Activated naive CD4-positive, alpha-beta T cell (primary cell): ENCODE measurements at places on chromosomes 5 and 9.

- DNase-seq: no peak
These were observed 130.5 kb downstream of the ADGRV1 start for GRCh38 chr5:90689064-90689463.

- DNase-seq: no peak
These were observed 1.8 kb downstream of the PRR7 start for GRCh38 chr5:177448244-177448950.

DNA sequence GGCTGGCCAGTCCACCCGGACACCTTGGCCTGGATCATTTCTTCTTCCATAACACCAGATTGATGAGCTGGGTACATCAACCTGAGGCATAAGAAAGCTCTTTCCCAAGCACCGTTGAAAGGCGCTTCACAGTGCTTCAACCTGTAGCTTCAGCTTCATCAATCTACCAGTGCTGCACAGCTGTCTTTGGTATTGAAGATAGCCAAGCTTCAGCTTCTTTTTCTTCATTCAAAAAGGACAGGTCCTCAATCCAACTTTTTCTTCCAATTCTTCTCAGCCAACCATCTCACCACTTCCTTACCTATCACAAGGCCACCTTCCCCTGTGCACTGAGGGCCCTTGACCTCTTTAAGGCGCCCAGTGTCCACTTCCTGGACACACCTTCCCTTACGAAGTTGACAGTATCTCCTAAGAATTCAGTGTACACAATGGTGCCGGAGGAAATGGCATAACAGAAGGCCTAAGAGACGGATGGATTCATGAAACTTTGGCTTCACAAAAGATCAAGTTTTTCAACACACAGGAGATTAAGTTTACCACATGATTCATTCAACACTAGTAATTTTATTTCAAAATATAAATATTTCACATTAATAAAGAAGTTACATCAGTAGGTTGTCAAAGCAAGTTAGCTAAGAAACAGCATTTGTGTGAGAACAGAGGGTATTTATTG lies 1.4 kb upstream of the CTNNAL1 start:
- no peak for DNase-seq

DNA sequence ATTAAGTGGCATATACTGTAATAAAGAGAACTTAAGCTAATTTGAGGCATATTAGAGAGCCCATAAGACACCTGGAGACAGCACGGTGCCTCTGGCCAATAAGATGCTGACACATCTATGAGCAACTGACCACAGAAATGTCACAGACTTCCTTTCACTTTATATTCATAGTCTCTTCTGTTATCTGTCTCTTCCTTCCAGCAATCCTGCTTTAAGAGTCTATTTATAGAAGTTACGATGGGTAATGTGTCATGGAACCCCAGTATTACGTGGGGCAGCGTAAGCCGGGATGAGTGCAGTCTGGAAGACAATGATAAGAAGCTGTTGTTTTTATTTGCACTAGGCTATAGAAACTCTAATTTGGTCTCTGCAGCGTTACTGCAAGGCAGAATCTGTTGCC lies 136.8 kb downstream of the CFAP90 start:
- DNase-seq: no peak

GRCh38 chr5:50547303-50547702 lies 106.2 kb upstream of the EMB start:
- DNase-seq: no peak

DNA sequence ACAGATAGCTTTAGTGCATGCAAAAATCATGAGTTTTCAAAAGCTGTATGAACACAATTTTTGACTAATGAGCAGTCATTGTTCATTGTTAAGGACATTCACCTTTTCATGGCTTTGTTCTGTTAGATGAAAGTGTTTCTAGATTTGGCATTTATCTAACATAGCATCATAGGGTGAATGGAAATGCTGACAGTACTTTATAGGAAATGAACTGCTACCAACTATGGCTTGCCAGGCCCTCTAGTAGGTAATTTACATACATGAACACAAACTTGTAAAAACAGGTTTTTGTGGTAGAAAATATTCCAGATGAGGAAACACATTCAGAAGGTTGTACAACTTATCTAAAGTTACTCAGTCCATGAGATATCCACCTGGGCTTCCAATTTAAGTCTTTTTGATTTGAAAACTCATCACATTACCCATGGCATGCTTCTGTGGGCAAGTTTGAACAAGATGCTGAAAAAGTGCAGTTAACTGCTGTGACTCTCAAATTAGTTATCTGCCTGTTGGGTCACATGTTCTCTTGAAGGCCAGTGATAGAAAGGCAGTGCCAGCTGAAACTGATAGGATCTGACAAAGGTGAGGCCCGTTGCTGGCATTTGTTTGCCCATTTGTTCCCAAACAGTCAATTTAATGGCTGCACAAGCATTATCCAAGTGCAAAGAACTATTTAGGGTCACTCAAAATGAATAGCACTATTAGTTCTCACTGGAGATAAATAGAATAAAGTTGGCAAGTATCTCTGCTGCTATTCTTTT lies 399.1 kb downstream of the MAN2A1 start:
- DNase-seq: no peak

DNA sequence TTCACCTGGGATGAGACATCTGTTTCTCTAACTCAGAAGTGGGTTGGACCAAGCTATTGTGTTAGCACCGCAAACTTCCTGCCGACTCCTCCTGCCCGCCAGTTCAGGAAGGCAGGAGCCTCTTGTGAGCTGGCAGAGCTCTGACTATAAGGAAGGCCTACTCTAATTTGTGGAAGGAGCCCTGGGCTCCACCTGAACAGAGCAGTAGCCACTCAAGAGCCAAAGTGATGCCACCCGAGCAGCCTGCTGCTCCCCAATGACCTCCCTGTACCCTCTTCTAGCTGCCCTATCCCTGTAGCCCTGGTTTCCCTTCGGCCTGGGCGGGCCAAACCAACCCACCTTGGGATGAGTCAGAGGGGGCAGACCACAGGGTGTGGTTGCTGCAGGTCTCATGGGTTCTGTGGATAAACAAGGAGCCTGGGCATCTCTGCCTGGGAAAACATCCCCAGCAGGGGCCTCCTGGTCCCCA lies 81.6 kb downstream of the PSD2 start:
- no peak for DNase-seq

GRCh38 chr5:135832941-135833920 lies 1.2 kb upstream of the SLC25A48 start:
- DNase-seq: no peak

DNA sequence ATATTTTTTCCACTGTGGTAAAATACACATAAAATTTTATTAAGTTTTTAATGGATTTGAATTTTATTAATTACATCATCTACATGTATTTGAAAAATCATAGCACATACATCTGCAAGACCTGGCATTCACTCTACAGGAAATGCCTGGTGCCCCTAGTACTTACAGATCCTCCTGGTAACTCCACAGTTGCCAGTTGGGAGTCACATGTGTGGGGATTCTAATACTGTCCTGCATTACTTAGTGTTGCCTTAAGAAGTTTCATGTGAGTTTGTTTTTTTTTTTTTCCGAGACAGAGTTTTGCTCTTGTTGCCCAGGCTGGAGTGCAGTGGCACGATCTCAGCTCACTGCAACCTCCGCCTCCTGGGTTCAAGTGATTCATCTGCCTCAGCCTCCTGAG lies 18.1 kb downstream of the KDM3B start:
- DNase-seq: no peak

DNA sequence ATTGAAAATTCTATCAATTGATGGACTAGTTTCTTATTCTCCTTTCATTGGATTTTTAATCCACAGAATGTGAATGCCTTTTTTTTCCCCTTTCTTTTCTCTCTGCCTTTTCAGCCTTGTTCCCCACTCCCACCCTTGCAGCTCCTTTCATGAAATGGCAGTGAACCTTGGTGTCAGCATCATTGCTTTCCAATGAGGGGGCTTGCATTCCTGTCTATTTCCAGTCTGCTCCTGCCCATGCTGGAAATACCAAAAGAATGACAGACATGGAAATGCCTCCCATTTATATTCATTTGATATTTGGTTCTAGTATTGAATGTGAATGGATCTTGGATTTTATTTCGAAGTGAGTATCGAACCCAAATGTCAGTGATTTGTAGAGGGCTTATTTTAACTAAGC lies 162.7 kb upstream of the SGCD start:
- no peak for DNase-seq

- DNase-seq: no peak
These were observed 10.9 kb downstream of the FYB1 start for GRCh38 chr5:39208471-39208870.

- no peak for DNase-seq
These were observed 189.7 kb downstream of the ATPSCKMT start for GRCh38 chr5:10059980-10060379.

GRCh38 chr9:80866121-80866520 lies 823.2 kb downstream of the TLE1 start:
- DNase-seq: no peak

GRCh38 chr5:133913413-133914155 lies 54.8 kb downstream of the C5orf15 start:
- DNase-seq: no peak

DNA sequence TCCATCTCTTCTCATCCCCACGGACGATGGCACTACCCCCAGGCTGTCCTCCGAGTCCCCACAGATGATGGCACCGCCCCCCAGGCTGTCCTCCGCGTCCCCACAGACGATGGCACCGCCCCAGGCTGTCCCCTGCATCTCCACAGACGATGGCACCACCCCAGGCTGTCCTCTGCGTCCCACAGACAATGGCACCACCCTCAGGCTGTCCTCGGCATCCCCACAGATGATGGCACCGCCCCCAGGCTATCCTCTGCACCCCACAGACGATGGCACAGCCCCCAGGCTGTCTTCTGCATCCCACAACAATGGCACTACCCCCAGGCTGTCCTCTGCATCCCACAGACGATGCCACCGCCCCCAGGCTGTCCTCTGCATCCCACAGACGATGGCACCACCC lies 57.4 kb upstream of the PTCH1 start:
- DNase-seq: no peak

- no peak for DNase-seq
These were observed 182.2 kb downstream of the TRIO start for GRCh38 chr5:14325369-14325768.

- DNase-seq: no peak
These were observed 600.2 kb upstream of the CCNG1 start for GRCh38 chr5:162837155-162837554.

DNA sequence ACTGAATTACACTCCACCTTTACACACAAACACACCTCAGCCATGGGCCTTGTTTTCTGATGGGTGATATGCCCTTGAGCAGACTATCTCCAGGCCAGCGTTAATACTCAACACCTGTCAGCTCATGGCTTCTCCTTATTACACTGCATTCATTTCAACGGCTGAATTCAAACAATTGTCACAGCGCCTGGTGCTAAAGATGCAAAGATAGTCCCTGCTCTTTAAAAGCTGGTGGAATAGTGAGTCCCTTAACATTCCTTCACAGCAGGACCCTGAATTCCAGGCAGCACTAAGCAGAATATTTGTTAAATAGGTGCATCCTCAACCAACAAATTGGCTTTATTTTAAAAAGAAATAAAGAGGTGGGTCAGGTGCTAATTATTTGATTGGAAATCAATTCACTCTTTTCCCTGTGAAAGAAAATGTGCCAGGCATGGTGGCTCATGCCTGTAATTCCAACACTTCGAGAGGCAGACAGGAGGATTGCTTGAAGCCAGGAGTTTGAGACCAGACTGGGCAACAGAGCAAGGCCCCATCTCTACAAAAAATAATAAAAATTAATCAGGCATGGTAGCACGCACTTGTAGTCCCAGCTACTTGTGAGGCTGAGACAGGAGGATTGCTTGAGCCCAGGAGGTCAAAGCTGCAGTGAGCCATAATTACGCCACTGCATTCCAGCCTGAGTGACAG lies 155.7 kb upstream of the EFNA5 start:
- no peak for DNase-seq

DNA sequence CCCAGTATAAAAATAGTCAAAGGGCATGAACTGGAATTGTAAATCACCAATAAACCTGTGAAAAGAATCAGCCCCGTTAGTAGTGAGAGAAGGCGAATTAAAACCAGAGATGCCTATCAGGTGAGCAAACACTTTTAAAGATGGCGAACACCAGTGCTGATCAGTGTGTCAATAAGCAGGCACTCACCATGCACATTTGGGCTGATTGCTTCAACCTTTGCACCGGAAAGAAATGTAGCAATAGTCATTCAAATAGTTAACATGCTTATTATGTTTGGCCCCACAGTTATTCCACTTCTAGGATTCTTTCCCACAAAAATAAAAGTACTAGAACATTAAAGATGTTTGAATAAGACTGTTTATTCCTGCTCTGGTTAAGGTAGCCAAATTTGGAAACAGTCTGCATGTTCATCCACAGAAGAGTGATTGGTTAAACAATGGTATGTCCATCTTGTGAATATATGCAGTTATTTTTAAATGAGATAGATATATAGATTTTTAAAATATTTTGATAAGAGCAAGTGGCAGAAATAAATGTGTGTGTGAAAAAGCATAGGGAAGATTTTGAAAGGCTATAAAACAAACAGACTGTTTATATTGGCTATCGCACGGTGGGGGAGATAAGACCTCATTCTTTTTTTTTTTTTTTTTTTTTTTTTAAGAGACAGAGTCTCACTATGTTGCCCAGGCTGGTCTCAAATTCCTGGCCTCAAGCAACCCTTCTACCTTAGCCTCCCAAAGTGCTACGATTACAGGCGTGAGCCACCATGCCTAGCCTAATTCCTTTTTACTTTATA lies 112.2 kb downstream of the PIP5K1B start:
- no peak for DNase-seq

DNA sequence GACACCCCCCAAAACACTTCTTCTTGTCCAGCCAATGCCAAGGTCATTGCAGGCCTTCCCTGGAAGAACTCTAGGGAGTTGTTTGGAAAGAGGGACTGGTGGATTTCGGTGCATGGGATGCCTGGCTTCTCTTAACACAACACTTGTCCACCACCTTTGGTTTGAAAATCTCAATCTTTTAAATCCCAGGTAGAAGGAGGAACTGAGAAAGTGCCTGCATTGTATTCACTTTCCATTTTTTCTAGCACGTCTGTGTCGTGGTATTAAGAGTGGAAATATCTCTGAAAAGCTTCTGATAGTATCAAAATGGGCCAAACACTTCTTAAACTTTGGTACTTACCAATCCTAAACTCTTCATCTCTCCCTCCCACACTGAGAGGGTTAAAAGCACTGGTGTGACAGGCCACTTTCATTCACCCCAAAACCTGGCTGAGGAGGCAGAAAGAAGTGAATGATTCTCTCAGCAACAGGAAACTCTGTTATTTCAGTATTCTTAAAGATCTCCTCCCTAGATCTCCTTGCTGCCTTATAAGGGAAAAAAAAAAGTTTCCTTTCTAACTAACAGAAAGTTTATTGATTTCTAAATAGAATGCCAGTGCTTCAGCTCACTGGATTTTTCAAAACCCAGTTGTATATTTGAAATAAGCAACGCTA lies 3.9 kb upstream of the NFIB start:
- DNase-seq: no peak

- no peak for DNase-seq
These were observed 50.2 kb downstream of the SECISBP2 start for GRCh38 chr9:89368550-89368949.

DNA sequence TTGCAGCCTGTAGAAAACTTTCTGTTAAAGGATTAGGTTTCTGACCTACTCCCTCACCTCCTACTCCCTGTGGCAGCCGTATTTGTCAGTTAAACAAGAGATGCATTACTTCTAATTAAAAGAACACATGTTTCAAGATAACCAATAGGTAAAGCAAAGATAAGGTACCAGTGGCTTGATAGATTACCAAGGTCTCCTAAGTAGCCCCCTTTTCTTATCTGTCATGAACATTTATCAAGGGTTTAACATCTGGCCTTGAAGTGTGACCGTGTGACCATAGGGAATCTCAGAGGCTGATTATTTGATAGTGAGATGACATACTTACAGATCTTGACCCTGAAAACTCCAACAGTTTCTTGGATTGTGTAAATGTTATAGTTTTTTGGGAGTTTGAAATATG lies 764.0 kb upstream of the EDIL3 start:
- DNase-seq: no peak

- DNase-seq: no peak
These were observed 563.9 kb upstream of the ADAMTS16 start for GRCh38 chr5:4576161-4576748.
